ENCODE measurements at places on chromosomes 3 and 15.
A peak's percentile ranks its signal among the peaks of the same experiment; 100 is the strongest.

DNA sequence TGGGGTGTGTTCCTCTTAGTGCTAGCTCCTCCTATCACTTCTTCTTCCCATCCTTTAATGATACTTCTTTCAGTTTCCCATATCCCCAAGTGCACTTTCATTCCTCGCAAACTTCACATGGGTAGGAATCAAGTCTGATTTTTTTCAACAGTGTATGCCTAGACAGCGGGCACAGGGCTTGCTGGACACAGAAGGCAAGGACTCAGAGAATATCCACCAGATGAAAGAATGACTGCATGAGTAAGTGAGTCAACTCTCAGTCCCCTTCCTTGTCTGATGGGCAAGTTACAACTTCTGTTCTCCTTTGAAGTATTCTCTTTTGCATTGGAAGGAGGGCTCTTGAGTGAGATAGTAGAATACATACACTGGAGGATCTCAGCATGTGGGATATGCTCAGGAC is 3.1 kb upstream of the SQOR start:
- DNase-seq, result no peak

- DNase-seq, result no peak
Observed at GRCh38 chr3:23889950-23890349, 26.8 kb downstream of the NKIRAS1 start.

DNA sequence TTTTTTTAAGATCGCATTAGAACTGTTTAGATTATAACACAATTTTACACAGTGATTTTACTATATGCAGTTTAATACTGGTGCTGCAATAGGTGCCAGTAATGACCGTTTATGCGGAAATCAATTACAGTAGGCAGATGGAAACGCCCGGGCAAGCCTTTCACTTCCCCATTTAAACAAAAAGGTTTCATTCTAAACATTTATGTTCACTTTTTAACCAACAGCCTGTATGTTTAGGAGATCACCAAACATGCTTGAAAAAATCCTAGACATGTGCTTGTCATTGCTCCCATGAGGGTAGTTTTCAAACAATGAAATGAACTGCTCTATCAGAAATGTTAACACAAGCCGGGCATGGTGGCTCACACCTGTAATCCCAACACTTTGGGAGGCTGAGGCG is 2.7 kb downstream of the BNIP2 start:
- DNase-seq, result no peak

- peak; percentile 13 for DNase-seq
Observed at GRCh38 chr3:99753268-99753975, 64.2 kb upstream of the CMSS1 start.
